ENCODE measurements at places on chromosomes 5 and 9.

- no peak for DNase-seq
Measured at GRCh38 chr9:6183627-6184026, 32.0 kb upstream of the IL33 start.

DNA sequence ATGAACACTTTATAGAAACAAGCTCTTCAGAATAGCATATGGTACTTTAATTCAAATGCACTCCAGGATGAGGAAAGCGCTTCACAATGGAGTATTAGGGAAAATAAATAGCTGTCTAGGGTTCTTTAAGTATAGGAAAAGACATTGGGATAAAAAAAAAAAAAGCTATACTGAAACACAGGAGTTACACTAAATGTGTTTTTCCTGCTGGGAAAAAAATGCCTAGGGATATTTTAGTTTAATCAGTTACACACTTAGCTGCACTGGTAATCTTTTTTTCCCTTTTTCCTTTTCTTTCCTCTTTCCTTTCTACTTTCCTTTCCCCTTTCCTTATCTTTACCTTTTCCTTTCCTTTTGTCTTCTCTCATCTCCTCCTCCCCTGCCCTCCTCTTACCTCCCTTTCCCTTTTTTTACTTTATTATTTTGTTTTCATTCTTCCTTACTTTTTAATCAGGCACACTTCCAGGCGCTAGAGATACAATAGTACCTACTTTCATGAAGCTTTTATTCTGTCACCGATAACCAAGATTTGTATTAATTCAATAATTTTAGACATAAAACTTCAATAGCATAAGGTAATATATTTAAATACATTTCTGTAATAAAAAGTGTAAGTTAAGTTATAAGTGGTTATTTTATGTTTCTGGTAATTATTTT is 758.7 kb downstream of the CDH18 start:
- DNase-seq, result no peak

GRCh38 chr5:170643591-170643990 is 139.8 kb downstream of the KCNIP1 start:
- no peak for DNase-seq

GRCh38 chr9:130471411-130472183 is 26.8 kb downstream of the ASS1 start:
- DNase-seq, result no peak

GRCh38 chr5:170736966-170737365 is 46.6 kb upstream of the GABRP start:
- DNase-seq, result no peak

DNA sequence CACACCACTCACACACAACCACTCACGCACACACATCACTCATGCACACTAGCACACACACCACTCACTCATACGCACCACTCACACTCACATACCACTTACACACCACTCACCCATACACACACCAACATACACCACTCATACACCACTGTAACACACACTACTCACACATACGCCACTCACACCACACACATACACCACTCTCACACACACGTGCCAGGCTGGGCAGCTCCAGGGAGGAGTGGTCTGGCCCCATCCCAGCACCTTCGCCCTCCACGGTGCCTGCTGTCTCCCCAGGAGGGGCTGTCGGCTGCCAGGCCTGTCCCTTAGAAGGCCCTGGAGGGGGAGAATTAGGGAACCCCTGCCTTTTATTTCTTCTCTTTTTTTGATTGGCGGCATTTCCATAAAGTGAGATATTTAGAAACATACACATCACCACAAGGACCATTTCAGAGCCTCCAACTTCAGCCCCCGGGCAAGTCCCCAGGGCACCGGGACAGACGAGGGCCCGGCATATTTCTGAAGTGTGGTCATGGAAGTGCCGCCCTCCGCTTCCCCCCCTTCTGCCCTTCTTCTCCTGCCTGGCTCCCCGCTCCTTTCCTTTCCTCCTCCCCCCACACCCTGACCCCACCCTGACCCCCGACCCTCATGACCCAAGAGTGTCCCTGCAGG is 6.3 kb upstream of the ASB6 start:
- DNase-seq, result no peak

DNA sequence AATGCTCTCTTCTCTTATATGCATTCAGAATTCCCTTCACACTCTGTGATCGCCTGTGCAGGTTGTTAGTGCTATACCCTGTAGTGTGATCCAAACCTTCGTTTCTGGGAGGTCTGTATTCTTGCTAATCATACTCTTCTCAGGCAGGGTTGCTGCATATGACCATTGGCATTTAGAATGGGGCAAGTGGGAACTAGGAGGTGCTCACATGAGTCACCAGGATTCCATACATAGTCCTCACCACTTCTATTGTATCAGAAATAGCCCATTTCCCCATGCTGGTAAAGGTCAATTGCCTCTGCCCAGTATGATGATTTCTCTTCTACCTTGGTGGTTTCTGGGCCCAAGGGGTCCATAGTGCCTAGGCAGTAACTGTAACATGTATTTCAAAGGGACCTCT is 443.5 kb upstream of the CDH6 start:
- DNase-seq, result no peak

GRCh38 chr5:146620669-146621051 is 104.7 kb upstream of the GPR151 start:
- no peak for DNase-seq

GRCh38 chr5:50595199-50595598 is 71.2 kb upstream of the PARP8 start:
- peak; percentile 74 for DNase-seq

- DNase-seq, result no peak
Measured at GRCh38 chr5:142955628-142956027, 185.5 kb downstream of the ARHGAP26 start.

DNA sequence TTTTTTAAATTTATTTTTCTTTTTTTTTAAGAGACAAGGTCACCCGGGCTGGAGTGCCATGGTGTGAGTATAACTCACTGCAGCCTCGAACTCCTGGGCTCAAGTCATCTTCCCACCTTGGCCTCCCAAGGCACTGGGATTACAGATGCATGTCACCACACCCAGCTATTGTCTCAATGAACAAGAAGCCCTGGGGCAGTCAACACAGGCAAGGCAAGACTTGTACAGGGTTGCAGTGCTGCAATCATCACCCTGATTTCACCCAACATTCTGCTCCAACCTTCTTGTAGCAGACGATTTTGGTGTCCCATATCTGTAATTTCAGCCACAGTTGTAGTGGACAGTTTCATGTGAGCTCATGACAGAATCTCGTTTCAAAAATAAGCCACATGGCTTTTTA is 205.8 kb upstream of the KIF2A start:
- DNase-seq, result no peak

DNA sequence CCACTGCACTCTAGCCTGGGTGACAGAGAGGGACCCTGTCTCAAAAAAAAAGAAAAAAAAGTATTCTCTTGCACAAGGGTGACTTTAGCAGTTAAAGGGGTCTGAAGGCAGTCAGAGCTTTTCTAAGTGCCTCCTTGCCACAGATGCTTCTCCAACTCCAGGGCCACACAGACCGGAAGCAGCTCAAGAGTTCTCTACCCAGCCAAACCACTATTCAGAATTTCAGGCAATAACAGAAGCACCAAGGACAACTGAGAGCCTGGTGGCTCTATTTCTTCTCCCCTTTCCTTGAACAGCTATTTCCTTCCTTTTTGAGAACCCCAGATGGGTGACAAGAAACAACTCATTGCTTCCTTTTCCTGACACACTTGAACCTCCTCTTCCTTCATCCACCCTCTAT is 2.2 kb downstream of the FAM219A start:
- DNase-seq, result no peak

DNA sequence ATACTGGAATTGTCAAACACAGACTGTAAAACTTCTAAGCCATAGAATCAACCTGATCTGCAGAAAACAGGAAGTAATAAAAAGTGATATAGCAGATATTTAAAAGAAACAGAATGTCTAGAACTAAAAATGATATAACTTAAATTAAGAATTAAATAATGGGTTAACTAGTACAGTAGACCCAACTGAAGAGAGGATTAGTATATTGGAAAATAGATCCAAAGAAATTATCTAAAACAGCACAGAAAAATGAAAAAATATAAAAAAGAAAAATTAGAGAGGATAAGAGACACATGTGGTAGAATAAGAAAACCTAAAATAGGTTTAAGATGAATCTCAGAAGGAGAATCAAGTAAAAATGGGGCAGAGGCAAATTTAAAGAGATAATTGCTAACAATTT is 219.9 kb downstream of the SEMA6A start:
- DNase-seq, result no peak
